Activated naive CD8-positive, alpha-beta T cell treated with anti-CD3 and anti-CD28 coated beads, Interleukin-2, amount 50 U/mL, for 16 hours (primary cell): ENCODE measurements at places on chromosomes 5 and 9.

- DNase-seq = no peak
These were observed 38.6 kb downstream of the NR4A3 start for GRCh38 chr9:99860266-99860665.

GRCh38 chr9:99867968-99868367 lies 38.5 kb upstream of the STX17 start:
- no peak for DNase-seq

- DNase-seq = no peak
These were observed 69.3 kb downstream of the DAPK1 start for GRCh38 chr9:87567001-87567400.

DNA sequence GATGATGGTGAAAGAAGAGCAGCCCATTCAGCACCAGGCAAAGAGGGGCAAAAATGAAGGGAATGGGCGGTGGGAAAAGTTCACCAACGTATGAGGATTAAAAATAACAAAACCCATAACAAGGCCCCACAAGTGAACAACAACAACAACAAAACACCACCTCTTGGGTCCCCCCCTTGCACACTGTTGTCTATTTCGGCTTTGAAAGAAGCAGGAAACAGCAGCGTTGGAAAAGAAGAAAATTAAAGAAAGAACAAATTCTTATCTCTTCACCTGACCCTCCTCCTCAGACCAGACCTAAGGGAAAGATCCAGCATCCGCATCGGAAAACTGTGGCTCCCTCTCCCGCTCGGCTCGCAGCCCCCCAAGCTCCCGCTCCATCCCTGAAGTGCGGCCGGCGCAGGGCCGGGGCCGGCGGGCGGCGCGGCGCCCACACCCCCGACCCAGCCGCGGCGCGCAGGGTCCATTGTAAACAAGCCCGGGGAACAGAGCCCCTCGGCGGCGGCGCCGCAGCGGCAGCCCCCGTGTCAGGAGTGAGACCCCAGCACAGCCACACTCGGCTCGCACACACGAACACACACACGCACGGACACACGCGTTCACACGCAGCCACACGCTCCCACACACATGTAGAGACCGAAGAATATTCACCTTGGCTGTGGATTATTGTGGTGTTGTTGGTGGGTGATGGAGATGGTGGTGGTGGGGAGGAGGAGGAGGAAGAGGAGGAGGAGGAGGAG lies 535 bp downstream of the RFX3 start:
- no peak for DNase-seq
